ENCODE measurements at places on chromosomes 4 and X. TPM values are rescaled to one million over a fixed set of nuclear protein-coding genes. Genes with fewer than 3 reads are reported as not detected.

DNA sequence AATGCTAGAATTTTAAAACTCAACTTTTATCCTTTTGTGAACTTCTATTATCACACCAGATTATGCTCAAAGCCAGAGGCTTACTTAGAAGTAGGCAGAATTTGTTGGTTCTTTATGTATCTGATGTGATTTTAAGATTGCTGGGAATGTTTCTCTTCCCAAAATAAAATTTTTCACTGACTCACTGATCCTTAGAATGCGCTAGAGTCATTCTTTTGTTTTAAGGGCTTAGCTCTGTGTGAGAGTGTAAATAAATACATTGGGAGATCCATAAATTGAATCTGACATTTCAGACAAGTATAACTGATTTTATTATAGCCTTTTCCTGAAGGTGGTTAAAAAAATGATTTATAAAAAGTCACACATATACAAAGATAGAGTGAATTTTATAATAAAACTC lies 101.3 kb downstream of the LARP1B start:
- DNase-seq = no peak

- DNase-seq = no peak
These were observed 132.0 kb downstream of the ANK2 start for GRCh38 chr4:113181289-113182007.

- DNase-seq = no peak
These were observed 106.7 kb downstream of the PDLIM5 start for GRCh38 chr4:94558392-94558904.

DNA sequence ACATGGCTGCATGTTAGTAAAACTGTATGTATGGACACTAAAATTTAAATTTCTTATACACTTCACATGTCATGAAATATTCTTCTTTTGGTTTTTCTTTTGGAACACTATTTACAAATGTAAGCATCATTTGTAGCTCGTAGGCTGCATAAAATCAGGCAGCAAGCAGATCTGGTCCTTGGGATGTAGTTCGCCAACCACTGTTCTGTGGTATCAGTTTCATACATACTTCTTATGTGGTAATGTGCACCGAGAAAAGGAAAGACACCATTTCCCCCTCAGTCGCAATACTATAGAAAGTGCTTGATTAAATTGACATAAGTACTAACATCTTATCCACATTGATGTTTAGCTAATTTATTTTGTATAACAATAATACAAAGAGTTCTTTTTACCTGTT lies 274.4 kb upstream of the VCX start:
- DNase-seq = no peak

GRCh38 chr4:80926446-80926845 lies 104.1 kb upstream of the BMP3 start:
- no peak for DNase-seq

- no peak for DNase-seq
These were observed 201.7 kb upstream of the ADAMTS3 start for GRCh38 chr4:72770708-72771107.

PROM1 gene
- polyA plus RNA-seq = 44.6 TPM

SLC16A2 gene
- 63.1 TPM for polyA plus RNA-seq

NUP62CL gene
- 0.98 TPM for polyA plus RNA-seq

DNA sequence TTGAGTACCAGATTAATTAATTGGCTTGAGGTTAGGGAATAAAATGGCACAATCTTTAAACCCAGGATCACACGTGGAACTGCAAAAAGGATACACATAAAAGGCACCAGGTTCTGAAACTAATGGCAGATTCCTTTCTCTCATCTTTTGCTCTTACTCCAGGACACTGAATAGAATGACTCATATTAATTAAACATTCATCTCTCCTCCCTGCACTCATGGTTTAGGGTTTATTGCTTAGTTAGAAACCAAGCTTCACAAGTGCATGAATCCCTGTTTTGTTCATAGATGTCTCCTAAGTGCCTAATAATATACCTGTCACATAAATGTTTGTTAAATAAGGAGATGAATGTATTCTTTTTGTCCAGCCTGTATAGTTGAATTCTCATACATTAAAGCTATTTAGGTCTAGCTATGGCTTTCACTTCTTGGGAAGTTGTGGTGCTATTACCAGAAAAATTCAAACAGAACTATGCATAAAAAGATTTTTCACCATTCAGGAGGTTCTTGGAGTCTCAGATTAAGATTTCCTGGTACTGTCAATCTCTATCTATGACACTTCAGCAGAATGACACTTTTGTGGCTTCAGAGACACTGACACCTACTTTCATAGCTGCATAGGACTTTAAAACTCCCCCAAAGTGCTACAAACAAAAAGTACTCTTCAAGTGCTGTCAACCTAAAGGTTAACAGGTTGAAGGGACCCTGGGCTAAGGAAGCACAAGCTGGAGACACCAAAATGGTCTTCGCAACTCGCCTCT lies 7.4 kb downstream of the CORIN start:
- no peak for DNase-seq

CYSLTR1 gene
- 10.0 TPM for polyA plus RNA-seq

DNA sequence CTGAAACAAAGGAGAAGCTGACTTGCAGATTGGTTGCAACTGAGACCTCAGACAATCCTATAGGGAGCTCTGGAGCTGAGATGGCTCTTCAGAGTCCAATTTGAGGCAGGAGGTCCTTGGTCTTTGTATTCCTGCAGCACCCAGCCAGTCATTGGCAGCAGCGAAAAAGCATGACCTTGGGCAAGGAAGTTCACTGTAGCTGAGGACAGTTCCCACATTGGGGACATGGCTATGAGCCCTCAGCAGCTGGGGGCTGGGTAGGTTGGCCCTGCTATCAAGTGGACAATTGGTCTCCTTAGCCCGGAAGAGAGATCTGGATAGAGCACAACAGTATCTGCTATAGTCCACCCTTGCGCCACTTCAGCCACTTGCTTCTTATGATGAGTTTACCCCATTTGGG lies 56.9 kb upstream of the ATP6AP2 start:
- DNase-seq = no peak

DNA sequence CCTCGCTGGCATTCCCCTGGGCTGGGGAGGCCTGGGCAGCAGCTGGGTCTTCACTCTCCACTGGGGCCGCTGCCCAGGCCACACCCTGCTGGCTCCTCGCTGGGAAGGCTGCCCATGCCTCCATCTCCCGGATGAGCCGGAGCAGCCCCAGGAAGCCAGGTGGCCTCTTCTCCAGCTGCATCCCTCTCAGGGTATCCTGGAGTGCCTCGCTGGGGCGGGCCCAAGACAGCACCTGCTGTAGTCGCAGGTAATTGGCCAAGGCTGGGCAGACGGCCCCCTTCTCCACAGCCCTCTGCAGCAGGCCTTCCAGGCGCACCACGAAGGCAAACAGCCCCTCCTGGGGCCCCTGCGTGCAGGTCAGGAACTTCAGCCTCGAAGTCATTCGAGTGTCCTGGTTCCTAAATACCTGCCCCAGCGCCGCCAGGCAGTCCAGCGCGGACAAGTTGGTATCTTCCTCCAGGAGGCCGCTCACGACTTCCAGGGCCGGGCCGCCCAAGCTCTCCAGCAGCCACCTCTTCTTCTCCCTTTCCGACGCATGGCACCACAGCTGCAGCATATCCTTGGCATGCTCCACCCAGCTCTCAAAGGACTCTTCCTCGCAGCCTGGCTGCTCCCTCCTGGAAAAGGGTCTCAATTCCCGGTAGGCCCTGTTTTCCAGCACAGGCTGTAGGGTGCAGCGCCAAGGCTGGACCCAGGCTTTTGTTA lies 3.7 kb downstream of the PNMA6E start:
- DNase-seq = no peak

DNA sequence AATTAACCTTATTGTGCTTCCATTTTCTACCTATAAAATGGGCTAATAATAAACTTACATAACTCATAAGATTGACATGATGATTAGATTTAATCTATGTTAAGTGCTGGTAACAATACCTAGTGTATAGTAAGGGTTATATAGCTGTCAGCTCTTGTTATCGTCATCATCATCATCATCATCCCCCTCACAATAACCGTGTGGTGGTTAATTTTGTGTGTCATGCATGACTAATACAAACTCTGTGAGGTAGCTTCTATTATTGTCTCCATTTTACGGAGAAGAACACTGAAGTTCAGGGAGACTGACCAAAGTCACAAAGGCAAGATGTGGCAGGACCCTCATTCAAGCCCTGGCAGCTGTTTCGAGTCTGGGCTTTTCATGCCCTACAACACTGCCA lies 211.3 kb downstream of the PALLD start:
- DNase-seq = no peak

Measured in hindlimb muscle (tissue), 1 donor.